ENCODE measurements at places on chromosomes 11 and 22.
A peak's percentile ranks its signal among the peaks of the same experiment; 100 is the strongest.

- no peak for DNase-seq
Observed at GRCh38 chr11:123437236-123437979, 7.3 kb downstream of the GRAMD1B start.

GRCh38 chr11:69106031-69106811 lies 49.5 kb upstream of the SMIM38 start:
- no peak for DNase-seq

- DNase-seq = peak; percentile 62
Observed at GRCh38 chr11:117807482-117808327, 10.7 kb upstream of the DSCAML1 start.

DNA sequence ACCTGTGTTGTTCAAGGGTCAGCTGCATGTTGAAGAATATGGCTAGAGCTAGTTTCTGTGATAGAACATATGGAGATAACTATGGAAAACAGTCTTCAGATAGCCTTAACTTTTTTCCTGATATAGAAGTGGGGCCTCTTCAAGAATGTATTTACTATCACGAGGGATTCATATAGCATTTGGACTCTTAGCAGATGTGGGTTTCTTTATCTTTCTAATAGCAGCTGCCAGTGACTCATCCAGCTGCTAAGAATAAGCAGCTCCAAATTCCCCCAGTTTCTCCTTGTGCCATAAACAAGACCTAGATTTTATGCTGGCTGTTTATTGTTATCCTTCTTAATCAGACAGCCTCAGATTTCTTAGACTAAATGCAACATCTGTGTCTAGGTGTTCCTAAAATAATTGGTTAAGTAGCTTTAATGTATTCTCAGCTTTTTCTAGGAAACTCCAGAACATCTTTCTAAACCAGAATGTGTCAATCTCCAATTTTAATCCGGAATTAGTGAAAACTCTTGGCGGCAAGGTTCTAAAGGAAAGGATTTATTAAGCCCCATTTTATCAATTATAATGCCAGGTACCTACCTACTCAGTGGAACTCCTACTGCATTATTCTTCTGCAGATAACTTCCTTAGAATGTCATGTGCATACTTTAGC lies 119.8 kb downstream of the CSTPP1 start:
- DNase-seq = no peak

- DNase-seq = no peak
Observed at GRCh38 chr11:36447947-36448346, 62.1 kb downstream of the TRAF6 start.

DNA sequence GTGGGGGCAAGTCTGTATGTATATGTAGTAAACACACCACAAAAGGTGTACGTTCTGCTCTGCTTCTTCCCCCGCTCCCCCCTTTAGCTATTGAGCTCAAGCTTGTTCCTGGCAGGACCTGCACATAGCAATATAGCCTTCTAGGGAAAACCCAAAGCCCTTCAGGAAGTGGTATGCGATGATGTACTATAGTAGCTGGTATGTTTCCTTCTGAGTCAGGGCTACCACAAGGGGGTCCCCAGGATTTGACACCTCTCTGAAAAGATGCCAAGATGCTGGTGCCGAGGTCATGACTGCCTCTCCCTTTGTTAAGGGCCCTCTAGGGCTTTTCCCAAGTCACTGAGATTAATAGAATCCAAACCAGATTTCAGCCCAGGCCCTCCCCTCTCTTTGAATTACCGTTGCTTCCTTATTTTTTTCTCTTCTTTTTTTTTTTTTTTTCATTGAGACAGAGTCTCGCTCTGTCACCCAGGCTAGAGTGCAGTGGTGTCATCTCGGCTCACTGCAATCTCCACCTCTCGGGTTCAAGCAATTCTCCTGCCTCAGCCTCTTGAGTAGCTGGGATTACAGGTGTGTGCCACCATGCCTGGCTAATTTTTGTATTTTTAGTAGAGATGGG lies 268.4 kb downstream of the ETS1 start:
- DNase-seq = no peak

- peak; percentile 44 for DNase-seq
Observed at GRCh38 chr22:45008186-45008681, 1.6 kb downstream of the PHF21B start.

- no peak for DNase-seq
Observed at GRCh38 chr22:50252082-50253045, 1.3 kb upstream of the HDAC10 start.

GRCh38 chr11:11588243-11588642 lies 33.6 kb downstream of the GALNT18 start:
- no peak for DNase-seq

GRCh38 chr11:69601011-69601975 lies 39.7 kb upstream of the CCND1 start:
- DNase-seq = no peak

DNA sequence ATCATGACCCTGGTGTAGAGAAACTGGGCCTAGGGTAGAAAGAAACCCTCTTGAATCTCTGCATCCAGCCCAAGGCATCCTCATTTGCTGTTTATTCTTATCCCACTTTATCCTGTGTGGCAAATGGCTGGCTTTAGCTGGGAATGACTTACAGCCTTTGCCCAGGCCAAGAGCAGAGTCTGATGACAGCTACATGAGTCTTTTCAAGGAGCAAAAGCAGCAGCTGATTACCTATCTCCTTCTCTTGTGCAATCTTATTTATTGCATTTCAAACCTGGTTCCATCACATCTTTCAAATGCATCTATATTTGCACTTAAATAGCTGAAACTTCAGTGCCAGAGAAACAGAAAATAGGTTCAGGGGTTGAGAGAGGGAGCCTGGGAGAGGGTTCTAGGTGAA lies 26.1 kb downstream of the SYT13 start:
- no peak for DNase-seq

- no peak for DNase-seq
Observed at GRCh38 chr22:37266581-37267134, 15.7 kb upstream of the CYTH4 start.

GRCh38 chr11:102391549-102392237 lies 44.7 kb downstream of the BIRC2 start:
- DNase-seq = no peak

DNA sequence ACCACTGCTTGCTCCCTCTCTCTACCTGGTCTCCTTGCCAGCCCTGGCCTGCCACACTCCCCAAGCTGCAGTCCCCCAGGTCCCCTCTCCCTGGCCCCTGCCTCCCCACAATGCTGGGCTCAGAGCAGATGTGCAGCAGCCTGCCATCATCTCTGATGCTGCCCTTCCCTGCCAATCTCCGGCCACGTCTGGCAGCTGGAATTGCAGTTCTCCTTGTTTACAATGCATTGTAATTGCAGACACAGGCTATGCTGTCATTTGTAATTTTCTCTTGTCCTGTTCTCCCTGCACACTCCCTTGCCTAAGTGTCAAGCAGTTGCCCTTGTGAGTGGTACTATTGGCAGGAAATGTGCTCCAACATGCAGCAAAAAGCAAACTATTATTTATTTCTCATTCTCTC lies 222.3 kb downstream of the NTM start:
- no peak for DNase-seq

DNA sequence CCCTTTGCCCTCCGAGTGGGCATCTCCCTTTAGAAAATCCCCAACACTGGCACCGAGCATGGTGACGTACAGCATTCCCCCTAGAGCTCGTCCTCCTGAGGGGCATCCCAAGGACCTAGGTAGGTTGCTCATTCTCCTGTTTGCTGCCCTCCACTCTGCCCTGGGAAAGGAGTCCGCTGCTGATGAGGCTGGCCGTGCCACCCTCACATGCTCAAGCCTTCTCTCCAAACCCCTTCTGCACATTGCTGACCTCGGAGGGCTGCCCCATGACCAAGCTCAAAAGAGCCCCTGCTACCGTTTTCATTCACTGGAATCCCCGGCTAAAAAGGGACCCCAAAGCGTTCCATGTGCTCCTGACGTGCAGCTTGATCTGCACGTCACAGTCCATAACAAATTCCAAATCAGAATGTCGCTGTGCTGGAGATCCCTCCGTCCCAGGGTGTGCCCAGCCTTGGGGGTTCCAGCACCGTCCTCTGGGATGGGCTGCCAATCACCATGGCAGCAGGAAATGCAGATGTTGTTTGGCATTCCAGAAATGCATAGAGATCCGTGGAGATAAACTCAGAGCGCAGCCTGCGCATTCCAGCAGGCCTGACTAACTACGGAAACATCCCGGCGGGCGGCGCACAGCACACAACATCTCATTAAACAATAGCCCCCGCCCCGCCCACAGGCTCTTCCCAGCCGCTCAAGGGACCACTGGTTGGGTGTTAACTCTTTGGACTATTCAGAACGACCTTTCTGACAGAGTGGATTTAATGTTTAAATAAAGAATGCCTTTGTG lies 26.3 kb upstream of the GNB1L start:
- no peak for DNase-seq

GRCh38 chr11:133816146-133816870 lies 29.0 kb downstream of the SPATA19 start:
- no peak for DNase-seq

DNA sequence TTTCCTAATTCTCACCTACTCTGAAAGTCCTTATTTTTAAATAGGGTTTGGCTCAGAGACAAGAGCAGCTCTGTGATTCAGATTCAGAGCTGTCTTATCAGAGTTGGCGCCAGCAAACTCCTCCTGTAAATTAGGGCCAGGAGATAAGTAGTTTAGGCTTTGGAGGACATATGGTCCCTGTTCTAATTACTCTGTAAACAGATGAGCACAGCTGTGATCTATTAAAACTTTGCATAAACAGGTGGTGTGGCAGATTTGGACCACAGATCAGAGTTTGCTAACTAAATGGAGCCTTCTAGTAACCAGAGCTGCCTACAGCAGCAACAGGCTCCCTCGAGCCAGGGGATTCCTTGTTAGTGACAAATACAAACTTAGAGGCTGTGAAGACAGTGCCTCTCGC lies 27.9 kb downstream of the YPEL1 start:
- DNase-seq = peak; percentile 95

DNA sequence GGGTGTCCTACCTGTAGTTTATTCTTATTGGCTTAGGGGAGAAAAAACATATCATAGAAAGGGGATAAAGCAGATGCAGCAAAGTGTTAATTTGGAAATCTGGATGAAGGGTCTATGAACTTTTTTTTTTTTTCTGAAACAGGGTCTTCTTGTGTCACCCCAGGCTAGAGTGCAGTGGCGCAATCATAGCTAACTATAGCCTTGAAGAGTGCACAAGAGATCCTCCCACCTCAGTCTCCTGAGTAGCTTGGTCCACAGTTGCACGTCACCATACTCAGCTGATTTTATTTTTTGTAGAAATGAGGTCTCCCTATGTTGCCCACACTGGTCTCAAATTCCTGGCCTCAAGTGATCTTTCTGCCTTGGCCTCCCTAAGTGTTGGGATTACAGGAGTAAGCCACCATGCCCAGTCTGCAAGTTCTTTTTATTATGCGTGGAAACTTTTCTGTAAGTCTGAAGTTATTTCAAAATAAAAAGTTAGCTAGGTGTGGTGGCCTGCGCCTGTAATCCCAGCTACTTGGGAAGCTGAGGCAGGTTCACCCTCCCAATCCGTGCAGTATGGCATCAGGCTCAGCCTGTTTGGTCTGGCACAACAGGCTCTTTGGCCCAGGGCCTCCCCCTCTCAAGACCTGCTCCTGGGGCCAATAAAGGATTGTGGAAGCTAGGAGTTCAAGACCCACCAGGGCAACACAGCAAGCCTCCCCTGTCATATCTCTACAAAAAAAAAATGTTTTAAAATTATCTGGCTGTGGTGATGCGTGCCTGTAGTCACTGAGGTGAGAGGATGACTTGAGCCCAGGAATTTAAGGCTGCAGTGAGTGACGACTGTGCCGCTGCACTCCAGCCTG lies 111.9 kb downstream of the MED15 start:
- no peak for DNase-seq

DNA sequence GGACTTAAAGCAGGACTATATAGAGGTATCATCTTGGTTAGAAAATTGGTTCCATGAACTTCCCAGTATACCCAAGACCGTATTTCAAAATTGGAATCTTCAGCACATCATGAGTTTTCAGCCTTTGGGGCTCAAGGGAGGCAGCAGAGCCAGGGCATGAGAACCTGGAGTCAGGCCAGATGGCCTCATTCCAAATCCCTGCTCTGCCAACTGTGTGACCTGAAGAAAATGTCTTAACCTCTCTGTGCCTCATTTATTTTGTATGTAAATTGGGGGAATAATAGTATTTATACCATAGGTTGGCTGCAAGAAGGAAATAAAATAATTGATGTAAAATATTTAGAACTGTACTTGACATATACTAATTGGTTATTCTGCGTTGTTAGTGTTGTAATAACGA lies 987.6 kb downstream of the TBC1D22A start:
- DNase-seq = no peak

Data from NCI-H524 (cell line).